ENCODE measurements at places on chromosomes 5 and 9.

DNA sequence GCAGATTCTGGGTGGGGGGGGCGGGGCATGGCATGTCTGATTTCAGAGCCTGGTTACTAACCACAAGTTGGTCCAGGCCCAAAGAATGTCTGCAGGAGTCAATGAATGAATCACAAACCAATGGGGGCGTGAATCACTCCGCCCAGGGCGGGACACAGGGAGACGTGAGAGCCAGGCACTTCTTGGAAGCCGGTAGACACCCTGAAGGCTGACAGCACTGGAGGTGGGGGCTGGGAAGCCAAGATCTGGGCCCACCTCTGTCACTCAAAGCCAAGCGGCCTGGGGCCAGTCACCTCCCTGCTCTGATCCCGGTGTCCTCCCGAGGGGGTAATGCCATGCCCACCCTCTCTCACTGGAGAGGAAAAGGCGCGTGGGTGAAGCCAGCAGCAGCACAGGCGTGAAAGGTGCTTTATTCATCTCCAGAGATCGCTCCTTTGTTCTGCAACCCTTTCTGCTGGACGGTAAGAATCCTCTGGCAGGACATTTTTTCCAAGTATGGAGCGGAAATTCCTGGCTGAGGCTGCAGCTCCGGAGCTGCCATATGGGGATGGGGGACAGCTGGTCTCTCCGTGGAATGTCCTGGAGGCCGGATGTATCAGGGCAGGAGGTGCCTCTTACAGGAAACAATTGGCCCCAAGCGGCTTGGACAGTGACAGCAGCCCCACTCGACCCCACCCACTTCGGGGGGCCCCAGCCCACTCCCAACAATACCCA, 85.0 kb downstream of the STK10 start:
- no peak for DNase-seq

- DNase-seq: no peak
These were observed 94.4 kb upstream of the TLE4 start for GRCh38 chr9:79477241-79477840.

GRCh38 chr5:142897328-142897727, 127.2 kb downstream of the ARHGAP26 start:
- DNase-seq: no peak

- DNase-seq: no peak
These were observed 40.2 kb downstream of the NSUN2 start for GRCh38 chr5:6592601-6593000.

DNA sequence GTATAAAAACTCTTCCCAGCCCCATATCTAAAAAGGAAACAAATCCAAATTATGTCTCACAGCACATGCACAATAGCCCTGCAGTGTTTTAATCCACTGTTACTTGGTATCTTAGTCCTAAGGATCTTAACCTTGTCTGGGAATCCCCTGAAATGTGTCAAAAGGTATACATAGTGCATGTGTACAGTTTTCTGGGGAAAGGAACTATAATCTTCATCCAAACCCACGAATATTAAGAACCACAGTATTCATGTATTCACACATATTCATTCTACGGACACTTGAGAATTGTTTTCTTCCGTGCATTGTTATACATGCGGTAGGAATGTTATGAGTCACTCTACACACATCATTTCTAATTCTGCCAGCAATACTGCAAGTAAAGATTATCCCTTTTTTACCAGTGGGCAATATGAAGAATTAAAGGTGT, 47.8 kb upstream of the SNX2 start:
- no peak for DNase-seq

- no peak for DNase-seq
These were observed 627.3 kb upstream of the NUDT12 start for GRCh38 chr5:104189909-104190308.

GRCh38 chr9:132647355-132647754, 22.4 kb downstream of the DDX31 start:
- DNase-seq: no peak

DNA sequence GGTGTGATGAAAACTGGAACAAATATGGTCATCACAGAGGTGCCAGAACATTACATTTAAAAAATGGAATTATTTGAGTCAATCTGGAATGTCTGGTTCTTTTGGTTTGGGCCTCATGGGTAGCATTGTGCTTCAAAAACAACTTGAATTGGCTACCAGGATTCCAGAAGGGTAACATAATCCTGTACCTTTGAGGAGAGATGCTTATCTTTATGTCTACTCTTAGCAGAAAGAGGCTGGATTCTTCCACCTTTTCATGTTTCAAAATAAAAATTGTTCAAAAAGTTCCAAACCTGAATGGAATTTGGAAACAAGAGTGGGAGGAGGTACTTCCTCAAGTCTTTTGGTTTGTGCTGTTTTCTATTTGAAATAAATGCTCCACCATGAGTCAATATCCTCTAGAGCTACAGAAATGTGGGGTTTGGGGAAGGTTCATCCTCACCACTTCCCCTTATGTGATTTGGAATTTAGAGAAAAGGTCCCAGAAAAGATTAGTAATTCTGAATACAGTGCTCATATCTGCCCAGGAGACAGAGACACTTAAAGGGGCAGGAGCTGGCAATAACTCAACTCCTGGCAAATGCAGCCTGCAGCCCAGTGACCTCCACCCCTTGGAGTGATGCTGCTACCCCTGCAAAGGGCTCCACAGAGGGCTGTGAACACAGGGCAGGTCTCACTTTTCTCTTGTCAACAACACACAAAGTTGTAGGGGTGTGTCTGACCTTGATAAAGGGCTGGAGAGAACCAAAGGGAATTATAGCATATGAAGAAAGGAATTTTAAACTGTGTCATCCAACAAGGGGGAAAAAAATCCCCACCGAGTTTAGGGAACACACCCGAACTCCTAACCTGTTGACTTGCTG, 272.8 kb downstream of the CWC27 start:
- no peak for DNase-seq

DNA sequence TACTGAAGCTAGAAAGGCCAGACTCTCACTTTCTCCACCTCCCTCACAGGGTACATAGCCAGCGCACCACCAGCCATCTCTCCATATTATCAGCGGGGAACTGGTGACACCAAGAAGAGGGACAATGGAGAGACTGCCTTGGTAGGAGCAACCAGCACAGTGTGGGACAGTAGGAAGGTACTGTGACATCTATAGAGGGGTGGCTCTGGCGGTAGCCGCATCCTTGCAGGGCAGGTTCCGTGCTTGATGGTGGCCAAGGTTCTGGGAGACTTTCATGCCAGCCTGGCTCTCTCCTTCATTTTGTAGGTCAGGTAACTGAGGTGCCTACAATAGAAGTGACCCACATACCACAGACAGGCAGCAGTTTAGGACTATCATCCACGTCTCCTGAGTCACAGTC, 65.5 kb upstream of the SMIM23 start:
- no peak for DNase-seq

- DNase-seq: no peak
These were observed 24.5 kb upstream of the LTC4S start for GRCh38 chr5:179769271-179769670.

- DNase-seq: no peak
These were observed 182.8 kb upstream of the TARS1 start for GRCh38 chr5:33257807-33258429.

DNA sequence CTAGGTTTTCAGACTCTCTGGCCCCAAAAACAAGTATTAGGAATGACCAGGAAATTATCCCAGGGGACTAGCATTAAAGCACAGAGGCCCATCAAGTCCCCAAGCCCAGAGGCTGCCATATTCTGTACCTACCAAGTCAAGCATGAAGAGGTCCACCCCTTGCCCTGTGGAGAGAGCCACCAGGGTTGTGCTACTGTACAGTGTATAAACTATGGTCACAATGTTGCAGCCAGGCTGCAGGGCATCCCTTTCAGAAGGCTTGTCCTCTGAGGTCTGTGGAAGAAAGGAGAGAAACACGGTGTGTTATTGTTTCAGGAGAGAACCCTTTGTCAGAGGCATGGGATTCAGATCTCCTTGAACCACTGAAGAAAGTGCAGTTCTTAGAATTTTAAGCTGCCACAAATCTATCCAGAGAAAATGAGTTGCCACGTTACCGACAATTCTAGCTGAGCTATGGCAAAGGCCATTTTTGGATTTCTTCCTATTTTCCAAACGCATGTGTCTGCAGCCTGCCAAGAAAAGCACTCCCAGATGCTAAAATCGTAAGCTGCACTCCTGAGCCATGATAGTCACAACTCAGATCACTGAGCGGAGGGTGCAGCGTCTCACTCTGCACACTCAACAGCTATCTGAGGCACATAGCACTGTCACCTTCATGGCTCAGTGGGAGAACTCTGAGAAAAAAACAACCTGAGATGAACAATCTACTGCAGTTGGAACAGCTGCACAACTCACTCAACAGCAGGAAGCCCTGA, 45.5 kb upstream of the SPATA31E1 start:
- DNase-seq: no peak

- DNase-seq: no peak
These were observed 132.7 kb upstream of the TNC start for GRCh38 chr9:115250621-115251032.

GRCh38 chr5:83564069-83564749, 92.7 kb downstream of the VCAN start:
- peak; percentile 2 for DNase-seq

- no peak for DNase-seq
These were observed 32.8 kb upstream of the PIP5K1B start for GRCh38 chr9:68672215-68672614.

DNA sequence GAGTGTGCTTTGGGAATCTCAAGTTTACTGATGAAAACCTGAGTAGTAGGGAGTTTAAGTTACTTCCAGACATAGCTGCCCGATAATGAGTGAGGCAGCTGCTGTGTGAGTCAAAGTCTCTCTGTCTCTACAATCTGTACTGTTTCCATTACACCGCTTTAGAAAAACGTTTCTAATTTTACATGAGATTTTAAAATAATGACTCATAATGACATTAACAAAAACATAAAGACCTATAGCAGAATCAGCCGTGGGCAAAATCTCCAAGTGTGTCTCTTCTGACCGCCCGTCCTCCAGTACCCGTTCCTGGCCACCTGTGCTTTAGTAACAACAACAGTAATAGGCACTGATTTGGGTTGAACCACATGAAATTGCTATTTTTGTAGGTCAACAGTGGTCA, 69.6 kb upstream of the PRRC1 start:
- DNase-seq: no peak

GRCh38 chr5:1312993-1313833, 18.3 kb upstream of the TERT start:
- DNase-seq: no peak

- DNase-seq: no peak
These were observed 3.6 kb upstream of the B4GALT1 start for GRCh38 chr9:33170464-33171415.

GRCh38 chr9:95087659-95088242, 229.8 kb downstream of the FANCC start:
- DNase-seq: no peak

DNA sequence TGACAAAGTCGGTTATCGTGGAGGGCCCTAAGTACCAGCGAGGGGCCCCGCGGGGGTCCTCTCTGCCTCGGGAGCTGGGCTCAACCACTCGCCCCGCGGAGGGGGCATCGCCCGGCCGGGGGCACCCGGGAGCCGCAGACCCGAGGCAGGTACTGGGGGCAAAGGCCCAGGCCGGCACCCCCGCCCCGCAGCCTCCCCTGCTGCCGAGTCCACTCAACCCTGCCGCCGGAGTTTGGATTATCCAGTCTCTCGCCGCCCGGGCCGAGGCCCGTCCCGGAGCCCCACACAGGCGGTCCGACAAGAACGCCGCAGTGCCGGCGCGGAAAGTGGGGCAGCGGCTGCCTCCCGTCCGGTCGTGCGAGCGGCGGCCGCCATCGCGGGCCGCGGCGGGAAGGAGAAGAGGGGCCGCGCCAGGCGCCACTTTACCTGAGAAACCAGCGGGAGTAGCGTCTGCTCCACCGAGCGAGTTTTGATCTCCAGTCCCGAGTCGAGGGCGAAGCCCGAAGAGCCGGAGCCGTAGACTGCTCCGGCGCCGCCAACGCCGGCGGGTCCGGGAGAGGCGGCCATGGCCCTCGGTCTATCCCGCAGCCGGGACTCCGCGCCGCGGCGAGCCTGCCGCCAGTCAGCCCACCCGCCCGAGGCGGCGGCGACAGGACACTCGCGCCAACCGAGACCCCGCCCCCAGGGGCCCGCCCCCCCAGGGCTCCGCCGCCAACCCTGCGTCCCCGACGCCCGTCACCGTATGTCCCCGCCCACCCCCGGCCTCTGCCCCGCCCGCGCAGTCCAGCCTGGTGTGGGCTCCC, at the start of gene CTNNAL1:
Gene CTNNAL1 (minus strand): TSS at position 624 of the 803 bp plus-strand sequence. CDS start 57 bp downstream, at position 567.
- peak; percentile 29 for DNase-seq

DNA sequence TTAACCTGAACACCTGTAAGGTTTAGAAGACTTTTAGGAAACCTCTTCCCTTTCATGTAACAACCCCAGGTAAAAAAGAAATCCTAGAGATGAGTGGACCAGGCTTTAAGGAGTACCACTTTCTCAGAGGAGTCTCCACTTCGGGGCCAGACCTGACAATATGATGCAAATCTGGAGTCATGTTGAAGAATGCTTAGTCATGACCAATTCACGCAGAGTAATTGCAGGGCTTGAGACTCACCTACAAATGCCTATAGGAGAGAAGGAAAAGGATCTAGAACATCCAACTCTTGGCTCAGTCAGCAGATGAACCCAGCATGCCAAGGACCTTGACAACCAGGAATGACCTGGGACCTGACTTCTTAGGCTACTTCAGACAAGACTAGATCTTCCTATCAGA, 235.4 kb downstream of the DOCK8 start:
- no peak for DNase-seq

- DNase-seq: no peak
These were observed 54.7 kb upstream of the TSLP start for GRCh38 chr5:111016801-111017200.

GRCh38 chr5:81948349-81948748, 23.5 kb upstream of the ATG10 start:
- DNase-seq: no peak

DNA sequence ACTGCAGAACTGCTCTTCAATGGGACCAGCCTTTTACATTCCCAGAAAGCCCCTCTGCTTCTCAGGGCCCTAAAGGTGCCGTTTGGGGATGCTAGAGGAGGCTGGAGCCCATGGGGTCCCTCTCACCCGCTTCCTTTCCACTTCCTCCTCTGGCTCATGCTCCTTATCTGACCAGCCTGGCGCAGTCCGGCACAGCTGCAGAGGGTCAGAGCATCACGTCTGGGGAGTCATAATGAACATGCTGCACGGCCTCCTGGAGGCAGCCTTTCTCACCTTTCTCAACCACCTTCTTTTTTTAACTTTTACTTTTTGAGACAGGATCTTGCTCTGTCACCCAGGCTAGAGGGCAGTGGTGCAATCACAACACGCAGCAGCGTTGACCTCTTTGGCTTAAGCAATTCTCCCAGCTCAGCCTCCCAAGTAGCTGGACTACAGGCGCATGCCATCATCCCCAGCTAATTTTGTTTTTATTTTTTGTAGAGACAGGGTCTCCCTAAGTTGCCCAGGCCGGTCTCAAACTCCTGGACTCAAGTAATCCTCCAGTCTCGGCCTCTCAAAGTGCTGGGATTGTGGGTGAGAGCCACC, 15.1 kb upstream of the TCF7 start:
- no peak for DNase-seq

DNA sequence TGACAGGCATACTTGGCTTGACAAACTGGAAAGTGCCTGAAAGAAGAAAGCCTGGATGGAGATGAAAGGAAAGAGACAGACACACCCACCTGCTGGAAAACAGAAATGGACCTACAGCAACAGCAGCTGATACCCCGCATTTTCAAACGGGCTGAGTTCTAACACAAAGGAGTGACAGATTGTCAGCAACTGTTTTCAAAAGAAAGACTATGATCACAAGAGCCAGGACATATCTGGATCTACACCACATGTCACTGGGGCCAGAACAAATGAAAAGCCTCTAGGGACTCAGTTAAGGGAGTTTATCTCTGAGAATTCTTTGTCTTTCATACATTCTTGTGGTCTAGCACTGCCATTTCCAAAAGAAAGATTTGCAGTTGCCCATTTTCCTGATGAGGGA, 24.1 kb upstream of the FST start:
- no peak for DNase-seq
